ENCODE measurements at places on chromosomes 4 and X.

DNA sequence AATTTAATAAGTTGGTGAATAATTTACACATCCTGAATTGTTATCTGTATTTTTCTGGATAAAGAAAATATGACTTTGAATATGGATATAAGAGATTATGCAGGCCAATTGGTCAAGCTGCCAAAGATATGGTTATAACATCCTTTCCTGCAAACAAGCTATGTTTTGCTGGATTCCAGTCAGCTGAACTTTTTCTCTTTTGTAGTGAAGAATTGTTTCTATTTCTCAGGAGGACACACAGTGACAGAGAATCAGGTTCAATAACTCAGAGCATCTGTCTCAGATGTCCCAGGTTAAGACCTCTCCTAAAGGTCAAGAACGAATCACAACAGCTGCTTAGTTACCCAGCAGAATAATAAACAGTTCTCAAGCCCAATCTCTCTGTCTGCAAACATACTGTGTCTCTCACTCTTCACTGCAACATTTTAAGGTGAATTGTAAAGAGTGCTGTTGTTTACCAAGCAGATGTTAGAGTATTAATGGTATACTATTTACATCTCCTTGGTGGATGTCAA lies 189.5 kb upstream of the ANKRD50 start:
- DNase-seq: no peak

DNA sequence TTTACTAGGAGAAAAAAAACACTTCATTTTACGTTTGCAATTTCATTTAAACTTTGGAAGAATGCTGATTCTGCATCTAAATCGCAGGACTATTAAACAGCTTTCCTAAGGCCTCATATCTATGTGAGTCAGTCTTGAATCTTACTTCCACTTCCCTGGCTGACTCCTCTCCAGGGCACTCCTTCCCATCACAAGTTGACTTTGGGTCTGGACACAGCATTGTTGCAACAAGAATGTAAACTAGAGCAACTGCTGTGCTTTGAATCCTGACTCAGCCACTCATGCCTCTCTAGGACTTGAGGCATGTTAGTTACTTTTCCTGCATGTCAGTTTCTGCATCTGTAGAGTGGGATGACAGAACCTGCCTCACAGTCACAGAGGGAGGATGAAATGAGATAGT lies 413.8 kb downstream of the FAT4 start:
- DNase-seq: no peak

- DNase-seq: no peak
These were observed 336.2 kb downstream of the SLC7A11 start for GRCh38 chr4:137905930-137906329.

DNA sequence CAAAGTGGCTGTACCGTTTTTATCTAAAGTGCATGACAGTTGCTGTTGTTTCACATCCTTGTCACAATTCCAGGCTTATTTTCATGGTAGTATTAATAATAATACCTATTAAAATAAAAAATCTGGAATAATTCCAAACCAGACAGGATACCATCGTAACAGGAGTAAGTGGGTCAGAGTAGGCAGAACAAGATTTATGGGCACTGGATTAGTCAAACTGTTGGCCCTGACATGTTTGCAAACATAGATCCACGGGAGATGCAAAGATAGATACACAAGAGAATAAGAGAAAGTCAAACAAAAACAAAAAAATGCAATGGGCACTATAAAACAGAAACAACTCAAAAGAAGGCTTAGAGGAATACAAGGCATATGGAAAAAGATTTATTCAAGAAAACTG lies 449.5 kb upstream of the HS3ST1 start:
- DNase-seq: no peak
